Naive B cell (primary cell): ENCODE measurements at places on chromosomes 2 and 18. TPM values are rescaled to one million over a fixed set of nuclear protein-coding genes. Genes with fewer than 3 reads are reported as not detected.

The RAPGEF4 gene
- not detected for polyA plus RNA-seq

The IL36RN gene
- polyA plus RNA-seq, result not detected

The CLEC4F gene
- polyA plus RNA-seq, result not detected

The CRACDL gene
- polyA plus RNA-seq, result not detected

The LINC00305 gene
- not detected for polyA plus RNA-seq

The OR6B2 gene
- not detected for polyA plus RNA-seq

The UGT1A8 gene
- polyA plus RNA-seq, result not detected

The GPR45 gene
- not detected for polyA plus RNA-seq

The SNTG2 gene
- 9.2 TPM for polyA plus RNA-seq

The ZEB2 gene
- 66.1 TPM for polyA plus RNA-seq

The TUBB6 gene
- polyA plus RNA-seq, result 56.7 TPM

The AMER3 gene
- not detected for polyA plus RNA-seq

The CAPN14 gene
- polyA plus RNA-seq, result 1.3 TPM

The FSHR gene
- polyA plus RNA-seq, result not detected

The SERPINB4 gene
- not detected for polyA plus RNA-seq

The GREB1 gene
- polyA plus RNA-seq, result not detected

The CRYGC gene
- polyA plus RNA-seq, result not detected

The NTSR2 gene
- not detected for polyA plus RNA-seq

The RUFY4 gene
- not detected for polyA plus RNA-seq

The VSNL1 gene
- polyA plus RNA-seq, result not detected

The FOXI3 gene
- polyA plus RNA-seq, result not detected

The IL36A gene
- not detected for polyA plus RNA-seq

The GPR35 gene
- polyA plus RNA-seq, result 0.54 TPM

The KLHL41 gene
- polyA plus RNA-seq, result not detected

The DAPL1 gene
- polyA plus RNA-seq, result not detected

The VIL1 gene
- polyA plus RNA-seq, result 0.16 TPM

The C2orf76 gene
- 19.2 TPM for polyA plus RNA-seq

The LONRF2 gene
- polyA plus RNA-seq, result not detected

The MDH1B gene
- polyA plus RNA-seq, result not detected

The CRYBA2 gene
- not detected for polyA plus RNA-seq

The ANKRD39 gene
- polyA plus RNA-seq, result 18.7 TPM

The CIDEA gene
- not detected for polyA plus RNA-seq

The RGPD4 gene
- polyA plus RNA-seq, result not detected

The INO80B gene
- 6.5 TPM for polyA plus RNA-seq

The RNF152 gene
- not detected for polyA plus RNA-seq

The CRYGA gene
- polyA plus RNA-seq, result not detected

The SATB2 gene
- polyA plus RNA-seq, result not detected

The BMP10 gene
- not detected for polyA plus RNA-seq

The ONECUT2 gene
- polyA plus RNA-seq, result not detected

The LRRC30 gene
- polyA plus RNA-seq, result not detected

The HMSD gene
- not detected for polyA plus RNA-seq
